ENCODE measurements at places on chromosomes 5 and 9.

GRCh38 chr5:68189171-68189570 is 26.4 kb upstream of the PIK3R1 start:
- no peak for DNase-seq

DNA sequence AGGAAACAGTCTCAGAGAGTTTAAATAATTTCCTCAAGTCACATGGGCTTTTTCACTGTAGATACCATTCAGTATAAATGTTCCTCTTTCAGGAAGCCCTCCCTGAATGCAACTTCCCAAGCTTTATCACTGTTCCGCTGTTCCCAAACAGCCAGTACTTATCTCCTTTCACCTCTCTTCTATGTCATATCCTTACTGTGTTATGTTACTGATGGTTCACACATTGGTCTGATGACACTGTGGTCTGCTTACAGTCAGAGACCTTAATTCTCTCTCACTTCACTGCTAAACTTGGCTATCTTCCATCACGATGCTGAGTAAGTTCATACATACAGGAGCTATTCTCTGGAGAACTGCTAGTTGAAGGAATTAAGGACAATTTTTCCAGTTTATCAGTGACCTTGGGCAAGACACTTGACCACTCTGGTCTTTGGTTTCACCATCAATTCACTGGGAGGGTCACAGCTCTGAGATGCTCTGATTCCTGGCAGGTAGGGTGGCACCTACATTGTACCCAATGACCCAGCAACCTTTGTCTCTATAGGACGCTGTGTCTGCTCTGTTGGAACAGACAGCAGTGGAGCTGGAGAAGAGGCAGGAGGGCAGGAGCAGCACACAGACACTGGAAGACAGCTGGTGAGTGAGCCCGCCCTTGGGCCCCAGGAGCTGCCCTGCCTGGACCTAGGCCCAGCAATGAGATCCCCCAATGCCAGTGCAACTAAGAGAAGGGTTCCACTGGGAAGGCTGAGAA is 42.1 kb upstream of the RARS1 start:
- no peak for DNase-seq

- no peak for DNase-seq
These were observed 375.0 kb upstream of the RFX3 start for GRCh38 chr9:3900673-3901318.

DNA sequence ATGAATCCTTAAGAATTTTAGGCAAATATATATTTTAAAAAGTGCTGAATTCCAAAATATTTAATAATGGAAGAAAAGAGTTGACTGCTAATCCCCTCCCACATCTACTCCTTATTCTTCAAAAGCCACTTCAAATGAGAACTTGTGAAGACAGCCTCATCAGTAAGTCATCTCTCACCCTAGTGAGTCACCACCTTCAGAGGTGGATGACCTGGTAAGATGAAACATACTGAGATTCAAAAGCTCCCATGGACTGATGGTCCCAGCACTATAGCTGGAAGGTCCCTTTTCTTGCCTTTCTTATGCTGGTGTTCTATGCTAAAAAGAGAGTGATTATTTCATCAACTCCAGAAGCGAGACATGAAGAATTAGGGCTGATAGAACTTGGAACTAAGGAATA is 37.8 kb upstream of the SPDL1 start:
- no peak for DNase-seq

DNA sequence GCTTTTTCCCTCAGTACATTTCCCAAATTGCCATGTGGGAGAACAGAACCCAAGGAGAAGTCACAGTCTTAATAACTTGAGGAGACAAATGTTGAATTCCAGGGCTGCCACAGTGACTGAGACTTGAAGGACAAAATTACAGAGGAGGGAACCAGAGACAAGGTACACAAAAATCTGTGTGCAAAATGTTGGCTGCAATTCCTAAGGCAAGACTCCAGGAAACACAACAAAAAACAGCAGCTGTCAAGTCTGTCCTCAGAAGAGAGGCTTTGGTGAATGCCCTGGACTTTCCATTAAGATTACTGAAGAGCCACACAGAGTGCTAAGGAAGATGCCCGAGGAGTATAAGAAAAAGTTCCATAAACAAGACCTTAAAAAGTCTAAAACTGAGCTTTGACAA is 21.1 kb downstream of the AP3B1 start:
- no peak for DNase-seq

DNA sequence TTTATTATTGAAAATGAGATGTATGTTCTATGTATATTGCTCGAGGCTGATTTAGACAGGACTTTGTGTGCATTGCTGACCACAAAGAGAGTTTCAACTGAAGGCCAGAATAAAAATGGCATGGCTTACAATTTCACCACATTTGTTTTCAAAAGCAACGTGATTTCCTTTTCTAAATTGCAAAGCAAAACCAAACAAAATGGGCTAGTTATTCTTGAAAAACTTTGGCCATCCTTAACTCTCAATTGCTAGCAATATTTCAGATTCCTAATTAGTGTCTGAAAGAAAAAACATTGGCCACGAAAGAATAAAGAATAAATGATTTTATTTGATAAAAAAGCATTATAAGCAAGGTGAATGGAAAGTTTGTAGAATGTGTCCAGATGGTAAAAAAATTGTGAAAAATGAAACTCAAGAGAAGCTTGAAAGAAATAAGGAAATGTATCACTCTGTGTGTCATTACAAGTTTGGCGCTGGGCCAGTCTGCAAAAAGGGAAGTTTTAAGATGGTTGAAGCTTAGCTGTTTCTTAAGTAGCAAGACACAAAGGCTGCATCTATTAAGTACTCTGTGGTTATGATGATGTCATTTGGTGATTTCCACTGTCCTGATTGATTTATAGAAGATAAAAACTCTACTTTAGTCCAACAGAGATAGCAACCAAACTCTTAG is 89.2 kb upstream of the PRLR start:
- peak; percentile 2 for DNase-seq

- no peak for DNase-seq
These were observed 1123.7 kb upstream of the C9orf72 start for GRCh38 chr9:28696960-28697359.

GRCh38 chr5:180639741-180640610 is 9.4 kb downstream of the FLT4 start:
- no peak for DNase-seq

- DNase-seq, result no peak
These were observed 798 bp downstream of the MEGF9 start for GRCh38 chr9:120713257-120714087.

DNA sequence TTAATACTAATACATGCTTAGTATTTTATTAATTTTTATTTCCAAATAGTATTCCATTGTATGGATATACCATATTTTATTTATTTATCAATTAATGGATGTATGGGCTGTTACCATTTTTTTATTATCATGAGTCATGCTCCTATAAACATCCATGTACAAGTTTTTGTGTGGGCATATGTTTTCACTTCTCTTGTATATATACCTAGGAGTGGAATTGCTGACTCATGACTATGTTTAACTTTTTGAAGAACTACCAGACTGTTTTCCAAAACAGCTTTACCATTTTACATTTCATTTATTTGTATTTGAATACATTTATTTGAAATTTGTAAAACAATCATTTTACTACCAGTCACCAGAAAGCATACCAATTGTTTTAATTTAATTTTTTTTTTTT is 14.1 kb upstream of the LRRC19 start:
- DNase-seq, result no peak

DNA sequence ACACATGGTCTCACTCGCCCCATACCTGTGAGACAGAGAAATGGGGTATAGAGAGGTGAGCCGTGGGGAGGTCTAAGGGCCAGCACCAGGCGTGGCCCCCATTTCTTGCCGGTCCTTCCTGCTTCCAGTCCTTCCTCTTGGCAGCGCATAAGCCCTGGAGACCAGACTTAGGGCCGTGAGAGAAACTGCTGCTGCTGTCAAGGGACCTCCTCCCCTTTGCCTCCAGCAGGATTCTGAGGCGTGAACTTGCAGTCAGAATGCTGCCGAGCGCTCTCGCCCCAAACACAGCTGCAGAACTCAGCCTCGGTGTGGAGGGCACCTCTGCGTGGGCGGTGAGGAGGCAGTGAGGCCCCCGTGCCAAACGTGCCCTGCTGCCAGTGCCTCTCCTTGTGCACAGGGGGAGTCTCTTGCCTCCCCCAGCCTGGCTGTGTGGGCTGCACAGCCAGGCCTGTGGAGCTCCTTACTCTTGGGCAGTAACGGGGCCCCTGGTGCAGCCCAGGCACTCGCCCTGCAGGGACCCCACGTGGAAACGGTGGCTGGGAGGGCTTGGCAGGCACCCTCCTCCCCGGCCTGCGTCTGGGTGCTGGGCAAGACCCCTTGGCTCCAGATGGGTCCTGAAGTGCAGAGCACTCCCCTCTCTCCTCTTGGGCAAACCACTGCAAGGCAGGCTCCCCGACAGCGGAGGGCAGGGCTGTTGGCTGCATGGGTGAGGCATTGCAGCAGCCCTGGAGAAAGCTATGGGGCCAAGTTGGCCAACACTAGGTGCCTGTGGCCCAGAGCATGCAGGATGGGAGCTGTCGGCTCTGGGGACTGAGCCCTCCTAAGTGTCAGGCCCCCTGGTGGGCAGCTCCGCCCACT is 85.4 kb downstream of the RXRA start:
- DNase-seq, result no peak

GRCh38 chr9:113187929-113188595 is 33.0 kb downstream of the FKBP15 start:
- no peak for DNase-seq

GRCh38 chr5:83686251-83686650 is 34.4 kb downstream of the HAPLN1 start:
- no peak for DNase-seq

GRCh38 chr5:77892061-77893010 is 116.2 kb upstream of the TBCA start:
- no peak for DNase-seq

DNA sequence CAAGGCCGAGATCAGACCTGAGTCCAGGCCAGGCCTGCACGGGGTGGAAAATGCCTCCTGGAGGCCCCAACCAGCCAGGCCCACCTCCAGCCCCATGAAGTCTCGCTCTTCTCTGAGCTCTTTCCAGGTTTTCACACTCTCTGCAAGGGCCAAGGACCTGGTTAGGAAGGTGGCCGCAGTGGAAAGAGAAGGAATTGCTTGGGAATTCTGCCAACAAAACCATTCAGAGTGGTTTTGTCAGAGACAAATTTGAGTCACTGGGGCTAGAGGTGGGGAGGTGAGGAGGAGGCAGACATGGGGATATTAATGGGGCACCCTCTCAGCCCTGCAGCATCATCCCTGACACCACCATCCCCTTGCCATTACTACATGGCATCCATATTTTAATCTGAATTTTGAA is 261.0 kb downstream of the ROR2 start:
- DNase-seq, result no peak

GRCh38 chr5:11043881-11044280 is 282.8 kb upstream of the DAP start:
- no peak for DNase-seq

DNA sequence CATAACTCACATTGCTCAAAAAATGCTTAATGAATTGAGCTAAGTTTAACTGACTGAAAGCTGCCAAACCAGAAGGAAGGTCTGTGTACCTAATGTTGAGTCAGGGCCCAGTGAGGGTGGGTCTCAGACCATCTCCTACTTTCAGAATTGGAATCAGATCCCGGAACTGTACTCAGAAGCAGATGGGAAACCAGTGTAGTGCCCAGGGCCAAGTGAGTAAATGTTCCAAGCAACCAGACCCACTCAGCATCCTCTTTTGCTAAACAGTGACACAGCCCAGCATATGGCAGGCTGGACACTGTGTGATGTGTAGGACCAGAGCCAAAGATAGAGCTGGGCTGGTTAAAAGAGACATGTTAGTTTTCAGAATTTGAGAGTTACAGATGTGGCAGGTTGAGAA is 94.1 kb downstream of the PLCXD3 start:
- DNase-seq, result no peak

- DNase-seq, result no peak
These were observed 139.5 kb upstream of the RAPGEF1 start for GRCh38 chr9:131879181-131879910.

DNA sequence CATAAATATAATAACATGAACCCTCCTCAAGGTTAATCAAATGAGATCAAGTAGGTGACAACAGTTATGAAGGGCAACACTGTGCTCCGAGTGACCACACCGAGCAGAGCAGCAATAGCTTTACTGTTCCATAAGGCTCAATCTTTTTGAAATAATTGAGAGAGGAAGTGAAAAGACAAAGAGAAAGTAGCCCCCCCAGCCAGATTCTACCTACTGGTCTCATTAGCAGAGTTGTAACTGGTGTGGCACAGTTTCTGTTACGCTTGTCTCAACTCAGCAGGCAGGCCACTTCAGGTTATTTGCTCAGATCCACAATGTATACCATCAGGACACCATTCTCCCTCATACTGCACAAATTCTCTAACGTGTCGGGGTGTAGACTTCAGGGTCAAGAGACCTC is 14.0 kb downstream of the PRUNE2 start:
- DNase-seq, result no peak

DNA sequence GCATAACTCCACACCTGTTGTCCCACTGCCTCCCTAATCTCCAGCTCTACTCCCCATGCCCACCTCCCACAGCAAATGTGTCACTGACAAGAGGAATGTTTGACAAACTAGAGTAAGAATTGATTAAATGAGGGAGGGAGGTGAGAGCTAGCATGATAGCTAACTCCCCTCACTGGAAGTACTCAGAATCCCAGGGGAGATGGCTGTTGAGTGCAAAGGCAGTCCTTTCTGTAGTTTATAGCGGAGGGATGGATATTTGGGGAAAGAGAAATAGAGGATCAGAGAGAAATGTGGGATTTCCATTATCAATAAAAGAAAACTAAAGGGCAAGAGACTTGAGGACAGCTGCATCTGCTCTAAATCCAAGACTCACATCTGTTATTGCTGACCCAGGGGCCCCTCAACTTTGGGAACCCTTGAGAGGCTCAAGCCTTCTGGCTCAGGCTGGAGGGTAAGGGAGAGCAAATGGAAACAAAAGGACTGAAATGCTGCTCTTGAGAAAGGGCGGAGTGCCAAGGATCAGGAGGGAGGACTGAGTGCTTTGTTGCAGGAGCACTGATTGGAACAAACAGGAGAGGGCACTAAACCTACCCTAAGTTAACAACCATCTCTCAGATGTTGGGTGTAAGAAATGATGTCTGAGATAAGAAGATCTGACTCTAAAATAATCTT is 372.1 kb downstream of the NTRK2 start:
- DNase-seq, result no peak

- DNase-seq, result no peak
These were observed 4.9 kb downstream of the SUSD1 start for GRCh38 chr9:112170235-112170634.

- DNase-seq, result no peak
These were observed 16.0 kb downstream of the ANXA6 start for GRCh38 chr5:151141535-151141934.

GRCh38 chr9:84850830-84851392 is 181.4 kb downstream of the NTRK2 start:
- no peak for DNase-seq

DNA sequence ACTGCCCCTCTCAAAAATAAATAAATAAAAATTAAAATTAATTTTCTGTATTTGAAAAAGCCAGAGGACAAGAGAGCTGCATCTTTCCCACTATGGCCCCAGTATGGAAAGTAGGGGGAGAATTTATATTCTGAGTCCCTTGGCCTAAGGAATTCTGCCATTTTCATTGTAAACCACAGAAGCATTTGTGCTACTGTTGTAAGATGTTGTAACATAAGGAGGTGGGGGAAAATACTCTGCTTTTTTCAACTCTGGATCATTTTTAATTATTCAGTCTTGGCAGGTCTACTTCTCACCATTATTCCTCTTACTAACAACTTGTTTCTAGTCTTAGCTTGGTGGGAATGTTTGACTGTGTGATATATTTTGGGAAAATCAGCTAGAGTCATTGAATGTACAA is 52.3 kb upstream of the APC start:
- DNase-seq, result no peak

Measured in activated CD4-positive, CD25-positive, alpha-beta regulatory T cell treated with anti-CD3 and anti-CD28 coated beads, Interleukin-2, amount 50 U/mL, for 16 hours (primary cell).